H1 (cell line): ENCODE measurements at places on chromosomes 11 and 22.
A peak's percentile ranks its signal among the peaks of the same experiment; 100 is the strongest.

- no peak overlapping the region for H3K4me3 ChIP-seq
- H3K27me3 ChIP-seq, result peaks cover 28% of the 10 kb centered on the region
- peaks cover 3% of the 10 kb centered on the region for H3K4me1 ChIP-seq
- no peaks in the 10 kb centered on the region for H3K36me3 ChIP-seq
Measured at GRCh38 chr22:31288496-31289240, 3.6 kb downstream of the PIK3IP1 start.

GRCh38 chr11:16827139-16827538, 88.7 kb downstream of the C11orf58 start:
- H3K36me3 ChIP-seq, result no peaks in the 10 kb centered on the region; the same call in 1 of the 2 replicates
- H3K4me1 ChIP-seq, result no peaks in the 10 kb centered on the region
- no peaks in the 10 kb centered on the region for H3K27me3 ChIP-seq
- no peak overlapping the region for H3K4me3 ChIP-seq
- DNase-seq, result no peak

DNA sequence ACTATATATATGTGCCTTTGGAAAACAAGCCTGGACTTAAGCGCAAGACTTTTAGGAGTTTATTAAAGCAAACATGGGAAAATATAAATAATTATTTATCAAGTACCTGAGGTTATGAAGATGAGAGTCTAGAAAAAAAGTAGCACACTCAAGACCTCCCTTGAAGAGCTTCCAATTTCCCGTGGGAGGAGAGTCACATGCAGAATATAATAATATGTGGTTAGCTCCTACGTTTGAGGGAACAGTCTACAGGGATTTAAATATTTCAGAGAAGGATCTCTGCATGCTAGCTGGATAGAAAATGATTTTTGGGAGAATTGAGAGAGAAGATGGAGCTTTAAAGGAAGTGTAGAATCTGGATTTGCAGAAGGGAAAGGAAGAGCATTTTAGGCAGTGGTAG, 183.8 kb downstream of the SWAP70 start:
- no peaks in the 10 kb centered on the region for H3K4me1 ChIP-seq
- H3K27me3 ChIP-seq, result no peaks in the 10 kb centered on the region
- no peaks in the 10 kb centered on the region for H3K36me3 ChIP-seq
- H3K4me3 ChIP-seq, result no peak overlapping the region

- H3K27ac ChIP-seq, result no peak overlapping the region
- no peak overlapping the region for H3K4me3 ChIP-seq
- no peak for DNase-seq
- H3K36me3 ChIP-seq, result no peaks in the 10 kb centered on the region
- no peaks in the 10 kb centered on the region for H3K27me3 ChIP-seq
- H3K4me1 ChIP-seq, result no peaks in the 10 kb centered on the region
Measured at GRCh38 chr11:44916801-44917385, 33.8 kb downstream of the TP53I11 start.

GRCh38 chr22:45216133-45217003, 24.3 kb downstream of the KIAA0930 start:
- no peak overlapping the region for H3K27ac ChIP-seq
- no peak overlapping the region for H3K4me3 ChIP-seq
- no peaks in the 10 kb centered on the region for H3K36me3 ChIP-seq
- no peak for DNase-seq
- H3K27me3 ChIP-seq, result no peaks in the 10 kb centered on the region

GRCh38 chr22:44314425-44315067, 1.8 kb upstream of the SHISAL1 start:
- H3K27me3 ChIP-seq, result no peaks in the 10 kb centered on the region
- H3K27ac ChIP-seq, result no peak overlapping the region
- H3K36me3 ChIP-seq, result no peaks in the 10 kb centered on the region
- no peak for DNase-seq
- no peak overlapping the region for H3K4me3 ChIP-seq

DNA sequence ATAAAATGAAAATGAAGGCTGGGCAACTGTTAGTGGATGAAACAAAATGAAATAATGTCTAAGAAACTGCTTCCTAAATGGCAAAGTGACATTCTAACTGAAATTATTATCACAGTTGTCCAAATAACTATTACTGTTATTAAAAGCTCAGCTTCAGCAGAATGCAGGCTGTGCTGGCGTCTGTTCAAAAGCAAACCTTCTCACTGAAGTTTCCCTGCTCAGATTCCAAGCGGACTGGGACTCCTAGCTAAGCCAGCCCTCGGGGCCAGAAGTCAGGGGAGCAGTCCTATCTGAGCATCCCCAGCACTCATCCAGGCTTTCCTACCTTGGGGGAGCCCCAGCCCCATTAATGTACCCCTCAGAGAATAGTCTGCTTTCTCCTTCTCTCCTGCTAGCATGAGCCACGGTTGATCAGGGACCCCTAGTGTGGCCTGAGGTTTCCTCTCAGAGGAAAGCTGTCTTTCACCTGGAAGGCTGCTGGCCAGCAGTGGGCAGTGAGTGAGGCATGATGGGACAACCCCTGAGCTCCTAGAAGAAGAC, 1167.3 kb downstream of the TBC1D22A start:
- no peak for DNase-seq
- H3K27ac ChIP-seq, result no peak overlapping the region
- H3K4me1 ChIP-seq, result no peaks in the 10 kb centered on the region
- no peaks in the 10 kb centered on the region for H3K27me3 ChIP-seq

- no peak overlapping the region for H3K27ac ChIP-seq
- no peaks in the 10 kb centered on the region for H3K36me3 ChIP-seq
- no peaks in the 10 kb centered on the region for H3K27me3 ChIP-seq
- no peak overlapping the region for H3K4me3 ChIP-seq
- DNase-seq, result no peak
Measured at GRCh38 chr11:34823197-34823596, 93.0 kb downstream of the APIP start.

- H3K4me1 ChIP-seq, result no peaks in the 10 kb centered on the region; the same call in 1 of the 2 replicates
- H3K27me3 ChIP-seq, result no peaks in the 10 kb centered on the region
- no peak overlapping the region for H3K4me3 ChIP-seq
- H3K27ac ChIP-seq, result no peak overlapping the region
- no peak for DNase-seq
- H3K36me3 ChIP-seq, result no peaks in the 10 kb centered on the region
Measured at GRCh38 chr22:41048791-41049717, 43.3 kb upstream of the EP300 start.

DNA sequence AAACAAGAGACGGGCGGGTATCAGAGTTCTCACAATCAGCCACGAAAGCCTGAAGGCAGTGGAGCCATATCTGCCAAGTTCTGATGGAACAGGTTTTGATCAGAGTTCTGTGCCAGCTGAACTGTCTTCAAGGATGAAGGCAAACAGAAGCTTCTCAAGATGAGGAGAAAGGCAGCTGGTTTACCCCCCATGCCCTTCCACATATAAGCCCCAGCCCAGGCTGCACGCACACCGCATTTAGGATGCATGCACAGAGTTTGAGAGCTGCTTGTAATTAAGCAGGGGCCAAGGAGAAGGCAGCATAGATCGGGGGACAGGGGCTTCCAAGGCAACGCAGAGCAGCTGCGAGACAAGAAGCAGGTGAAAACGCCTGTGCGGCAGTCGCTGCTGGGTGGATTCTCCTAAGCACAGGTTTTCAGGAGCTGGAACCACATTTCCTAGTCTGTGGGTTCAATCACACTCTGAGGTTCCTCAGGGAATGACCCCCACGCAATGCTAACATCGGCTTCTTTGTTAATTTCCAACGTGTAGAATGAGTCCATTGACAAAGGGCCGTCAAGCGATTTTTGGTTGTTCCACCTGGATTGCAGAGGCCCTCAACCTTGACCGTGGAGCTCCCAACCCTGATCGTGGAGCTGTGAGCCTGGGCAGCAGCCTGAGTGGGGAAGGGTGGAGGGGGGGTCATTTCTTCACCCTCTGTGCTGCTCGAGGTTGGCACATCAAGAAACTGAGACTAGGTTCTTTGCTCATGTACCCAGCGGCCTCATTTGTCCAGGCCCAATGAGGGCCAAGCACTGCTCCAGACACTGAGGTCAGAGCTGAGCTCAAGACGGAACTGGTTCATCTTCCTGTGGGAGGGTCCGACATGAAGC, 81.7 kb upstream of the SHISAL1 start:
- H3K27ac ChIP-seq, result no peak overlapping the region
- H3K27me3 ChIP-seq, result peaks cover 2% of the 10 kb centered on the region; the same call in 1 of the 2 replicates
- no peaks in the 10 kb centered on the region for H3K36me3 ChIP-seq
- no peak for DNase-seq

- H3K4me1 ChIP-seq, result no peaks in the 10 kb centered on the region; the same call in none of the 2 replicates
- no peak for DNase-seq
- H3K27me3 ChIP-seq, result peaks cover 2% of the 10 kb centered on the region
- H3K27ac ChIP-seq, result no peak overlapping the region
- H3K4me3 ChIP-seq, result no peak overlapping the region
- no peaks in the 10 kb centered on the region for H3K36me3 ChIP-seq
Measured at GRCh38 chr11:123303924-123304323, 108.9 kb upstream of the CLMP start.

- no peaks in the 10 kb centered on the region for H3K36me3 ChIP-seq
- DNase-seq, result no peak
- H3K4me1 ChIP-seq, result peaks cover 3% of the 10 kb centered on the region; the same call in 1 of the 2 replicates
- no peak overlapping the region for H3K27ac ChIP-seq
- H3K27me3 ChIP-seq, result no peaks in the 10 kb centered on the region
Measured at GRCh38 chr11:69310934-69311766, 17.2 kb downstream of the MYEOV start.

DNA sequence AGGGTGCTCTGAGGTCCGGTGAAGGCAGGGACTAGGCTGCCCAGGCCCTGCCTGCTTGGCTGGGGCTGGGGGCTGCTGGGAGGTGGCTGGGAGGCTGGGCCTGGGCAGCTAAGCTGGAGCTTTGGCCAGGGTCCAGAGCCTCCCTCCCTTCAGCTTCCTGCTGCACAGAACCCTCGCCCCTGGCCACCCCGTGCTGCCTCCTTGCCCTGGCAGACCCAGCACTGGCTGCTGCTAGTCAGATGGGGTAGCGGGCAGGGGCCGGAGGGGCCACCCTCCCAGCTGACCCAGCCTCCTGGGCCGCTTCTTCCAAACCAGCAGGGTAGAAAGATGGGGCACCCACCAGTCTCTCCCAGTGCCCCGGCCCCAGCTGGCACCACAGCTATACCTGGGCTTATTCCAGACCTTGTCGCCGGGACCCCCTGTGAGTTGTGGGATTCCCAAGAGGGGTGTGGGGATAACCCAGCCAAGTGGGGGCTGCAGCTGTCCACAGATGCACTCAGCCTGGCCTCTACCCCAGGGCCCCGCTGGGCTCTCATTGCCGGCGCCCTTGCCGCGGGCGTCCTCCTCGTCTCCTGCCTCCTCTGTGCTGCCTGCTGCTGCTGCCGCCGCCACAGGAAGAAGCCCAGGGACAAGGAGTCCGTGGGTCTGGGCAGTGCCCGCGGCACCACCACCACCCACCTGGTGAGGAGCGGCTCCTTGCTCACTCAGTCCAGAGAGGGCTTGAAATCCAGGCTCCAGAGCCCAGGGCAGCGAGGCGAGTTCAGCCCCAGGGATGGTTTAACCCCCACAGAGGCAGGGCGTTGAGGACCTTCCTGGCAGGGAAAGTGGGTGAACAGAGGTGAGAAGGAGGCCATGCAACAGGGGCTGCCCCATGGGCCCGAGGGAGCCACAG, at the start of gene SYT8:
Gene SYT8, plus strand, starts transcription at position 212 of the 892 bp plus-strand sequence. Its CDS starts 116 bp downstream, at position 328.
- no peaks in the 10 kb centered on the region for H3K27me3 ChIP-seq
- H3K4me3 ChIP-seq, result no peak within 1 kb of the TSS
- H3K4me1 ChIP-seq, result peaks cover 3% of the 10 kb centered on the region; the same call in 1 of the 2 replicates
- no peak within 1 kb of the TSS for H3K27ac ChIP-seq

DNA sequence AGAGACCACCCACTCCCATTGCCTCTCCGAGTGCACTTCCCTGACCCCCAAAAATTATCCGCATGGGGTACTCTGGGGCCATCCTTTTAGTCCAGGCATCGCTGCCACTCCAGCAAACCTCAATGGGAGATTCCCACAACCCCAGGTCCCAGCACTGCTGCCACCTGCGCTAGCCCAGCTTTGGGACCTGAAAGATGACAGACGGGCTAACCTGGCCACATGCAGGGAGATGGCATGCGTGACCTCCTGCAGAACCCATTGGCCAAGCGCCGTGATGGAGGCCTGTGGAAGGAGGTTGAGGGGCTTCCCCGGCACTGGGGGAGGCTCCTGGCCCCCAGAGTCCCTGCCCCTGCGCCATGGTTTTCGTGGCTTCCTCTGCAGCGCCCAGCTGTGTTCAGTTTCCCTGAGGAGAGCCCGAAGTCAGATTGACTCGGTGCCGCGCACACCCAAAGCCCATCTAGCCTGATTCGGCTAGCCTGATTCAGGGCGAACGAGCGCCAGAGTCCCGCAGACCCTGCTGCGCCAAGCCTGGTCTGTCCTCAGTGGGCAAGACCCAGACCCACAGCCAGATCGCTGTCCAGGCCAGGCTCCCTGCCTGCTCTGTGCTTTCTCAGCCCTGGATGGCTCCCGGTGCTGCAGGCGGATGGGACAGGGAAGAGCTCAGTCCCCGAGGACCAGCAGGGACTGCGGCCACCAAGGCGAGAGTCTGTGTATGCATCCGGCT, 751 bp upstream of the WNT7B start:
- peaks cover 13% of the 10 kb centered on the region for H3K4me1 ChIP-seq
- DNase-seq, result peak; percentile 72
- peak overlapping the region; percentile 63 for H3K4me3 ChIP-seq
- H3K27ac ChIP-seq, result no peak overlapping the region

- no peak overlapping the region for H3K27ac ChIP-seq
- no peaks in the 10 kb centered on the region for H3K36me3 ChIP-seq
- no peak overlapping the region for H3K4me3 ChIP-seq
- H3K27me3 ChIP-seq, result no peaks in the 10 kb centered on the region
Measured at GRCh38 chr11:118213201-118213600, 11.6 kb downstream of the JAML start.

DNA sequence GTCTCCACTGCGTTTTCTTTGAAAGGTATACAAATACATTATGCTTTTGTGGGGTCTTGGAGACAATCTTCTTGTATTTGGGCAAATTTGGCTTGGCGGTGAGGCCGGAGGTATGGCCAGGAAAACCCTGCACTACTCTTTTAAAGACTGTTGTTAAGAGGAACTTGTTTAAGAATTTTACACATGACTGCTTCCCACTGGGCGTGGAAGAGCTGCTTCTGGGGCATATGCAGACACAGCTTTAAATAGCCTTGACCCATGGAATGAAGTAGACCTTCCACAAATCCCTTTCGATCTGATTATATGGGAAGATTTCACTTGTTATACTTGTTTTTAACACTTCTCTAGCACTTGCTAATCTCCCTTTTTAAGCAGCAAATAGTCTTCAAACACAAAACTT, 453.6 kb downstream of the MN1 start:
- H3K4me3 ChIP-seq, result no peak overlapping the region
- H3K27ac ChIP-seq, result no peak overlapping the region
- no peaks in the 10 kb centered on the region for H3K4me1 ChIP-seq
- no peaks in the 10 kb centered on the region for H3K36me3 ChIP-seq
- H3K27me3 ChIP-seq, result no peaks in the 10 kb centered on the region
- DNase-seq, result no peak

DNA sequence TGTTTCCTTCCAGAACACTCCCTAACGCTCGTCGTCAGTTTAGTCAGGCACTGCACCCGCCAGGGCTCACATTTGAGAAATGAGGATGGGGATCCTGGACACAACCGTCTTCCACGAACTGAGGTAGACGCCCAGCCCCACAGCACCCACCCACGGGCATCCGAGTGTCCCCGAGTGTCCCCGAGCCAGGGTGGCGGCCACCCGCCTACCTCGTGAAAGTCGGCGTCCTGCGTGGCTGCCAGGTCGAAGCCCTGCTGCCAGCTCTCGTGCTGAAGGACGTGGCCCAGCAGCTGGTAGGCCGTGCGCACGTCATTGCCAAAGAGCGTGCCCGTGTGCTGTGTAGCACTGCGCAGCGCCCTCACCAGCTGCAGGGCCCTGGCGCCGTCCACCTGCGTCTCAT, 53.6 kb downstream of the TRMU start:
- H3K27ac ChIP-seq, result no peak overlapping the region
- H3K4me1 ChIP-seq, result no peaks in the 10 kb centered on the region; the same call in 1 of the 2 replicates
- no peaks in the 10 kb centered on the region for H3K36me3 ChIP-seq
- no peak overlapping the region for H3K4me3 ChIP-seq
- H3K27me3 ChIP-seq, result no peaks in the 10 kb centered on the region

GRCh38 chr11:116903090-116903489, 65.7 kb upstream of the APOA1 start:
- H3K27ac ChIP-seq, result no peak overlapping the region
- no peaks in the 10 kb centered on the region for H3K4me1 ChIP-seq
- no peaks in the 10 kb centered on the region for H3K27me3 ChIP-seq
- H3K36me3 ChIP-seq, result no peaks in the 10 kb centered on the region
